ENCODE measurements at places on chromosomes 7 and 10.

DNA sequence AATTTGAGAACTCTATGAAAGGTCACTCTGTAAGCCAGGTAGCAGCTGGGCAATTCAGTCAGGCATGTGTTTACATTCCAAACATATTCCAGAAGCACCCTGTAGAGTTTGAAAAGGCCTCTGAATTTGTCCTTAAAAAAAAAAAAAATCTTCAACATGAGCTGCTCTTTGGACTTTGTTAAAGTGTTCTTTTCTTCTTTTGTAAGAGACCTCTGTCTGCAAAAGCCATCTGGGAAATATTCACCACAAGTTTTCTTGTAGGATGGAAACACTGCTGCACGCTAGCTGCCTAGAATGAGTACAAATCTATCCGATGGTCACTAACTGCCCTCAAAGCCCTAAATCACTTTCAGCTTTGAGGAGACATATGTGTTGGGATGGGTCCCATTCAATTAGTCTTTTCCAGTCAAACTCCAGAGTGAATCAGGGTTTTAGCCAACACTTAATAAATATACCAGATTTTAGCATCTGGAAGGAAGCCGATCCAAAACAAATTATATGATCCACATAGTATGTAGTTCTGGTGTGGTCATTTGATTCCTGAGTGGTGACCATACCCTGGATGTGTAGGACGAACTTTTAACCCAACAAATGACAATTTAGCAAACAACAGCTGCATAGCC is 85.9 kb downstream of the CD36 start:
- no peak for DNase-seq

DNA sequence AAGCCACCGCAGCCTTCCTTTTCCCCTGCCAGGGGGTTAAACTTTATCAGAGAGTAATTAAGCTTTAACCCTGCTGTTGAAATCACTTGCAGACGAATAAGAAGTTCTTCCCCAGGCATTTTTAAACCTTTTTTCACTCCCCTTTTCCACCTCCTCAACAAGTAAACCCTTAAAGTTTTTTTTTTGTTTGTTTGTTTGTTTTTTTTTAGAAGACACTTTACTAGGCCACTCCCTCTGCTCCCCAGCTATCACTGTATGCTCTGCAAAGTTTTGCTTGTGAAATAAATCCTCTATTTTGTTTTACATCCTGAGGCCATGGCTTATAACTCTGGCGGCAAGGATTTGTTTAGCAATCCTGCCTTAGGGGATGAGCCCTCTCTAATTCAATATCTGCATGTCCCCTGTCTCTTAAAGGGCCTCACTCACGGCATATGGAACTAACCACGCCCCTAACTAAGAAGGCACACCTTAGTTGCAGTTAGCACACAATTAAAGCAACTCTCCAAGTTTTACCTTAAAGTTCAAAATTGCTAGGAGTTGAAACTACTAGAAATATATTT is 1354.7 kb upstream of the LRRTM3 start:
- DNase-seq: no peak

DNA sequence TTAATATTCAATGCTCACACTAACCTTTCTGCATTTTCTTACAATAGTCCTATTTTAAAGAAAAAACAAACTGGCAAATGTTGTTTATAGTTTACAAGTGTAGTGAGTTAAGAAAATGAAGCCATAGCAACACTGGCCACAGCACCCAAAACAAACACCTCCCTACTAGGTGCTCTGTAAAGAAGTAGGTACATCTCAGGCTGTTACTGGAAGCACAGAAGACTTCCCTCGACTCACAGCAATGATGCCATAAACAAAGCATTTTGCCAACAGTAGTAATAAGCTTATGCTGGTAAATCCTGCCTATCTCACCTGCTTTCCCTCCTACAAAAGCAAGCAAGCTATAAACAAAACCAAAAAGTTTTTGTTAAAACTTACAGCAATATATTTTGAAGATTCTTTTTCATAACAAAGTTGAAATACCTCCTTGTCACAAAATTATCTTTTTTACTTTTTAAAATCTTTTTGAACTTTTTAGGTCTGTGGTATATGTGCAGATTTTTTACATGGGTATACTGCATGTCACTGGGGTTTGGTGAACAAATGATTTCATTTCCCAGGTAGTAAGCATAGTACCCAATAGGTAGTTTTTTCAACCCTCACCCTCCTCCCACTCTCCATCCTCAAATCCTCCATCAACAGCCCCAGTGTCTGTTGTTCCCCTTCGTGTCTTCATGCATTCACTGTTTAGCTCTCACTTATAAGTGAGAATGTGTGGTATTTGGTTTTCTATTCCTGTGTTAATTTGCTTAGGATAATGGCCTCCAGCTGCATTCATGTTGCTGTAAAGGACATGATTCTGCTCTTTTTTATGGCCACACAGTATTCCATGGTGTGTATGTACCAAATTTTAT is 28.4 kb downstream of the COA1 start:
- no peak for DNase-seq

DNA sequence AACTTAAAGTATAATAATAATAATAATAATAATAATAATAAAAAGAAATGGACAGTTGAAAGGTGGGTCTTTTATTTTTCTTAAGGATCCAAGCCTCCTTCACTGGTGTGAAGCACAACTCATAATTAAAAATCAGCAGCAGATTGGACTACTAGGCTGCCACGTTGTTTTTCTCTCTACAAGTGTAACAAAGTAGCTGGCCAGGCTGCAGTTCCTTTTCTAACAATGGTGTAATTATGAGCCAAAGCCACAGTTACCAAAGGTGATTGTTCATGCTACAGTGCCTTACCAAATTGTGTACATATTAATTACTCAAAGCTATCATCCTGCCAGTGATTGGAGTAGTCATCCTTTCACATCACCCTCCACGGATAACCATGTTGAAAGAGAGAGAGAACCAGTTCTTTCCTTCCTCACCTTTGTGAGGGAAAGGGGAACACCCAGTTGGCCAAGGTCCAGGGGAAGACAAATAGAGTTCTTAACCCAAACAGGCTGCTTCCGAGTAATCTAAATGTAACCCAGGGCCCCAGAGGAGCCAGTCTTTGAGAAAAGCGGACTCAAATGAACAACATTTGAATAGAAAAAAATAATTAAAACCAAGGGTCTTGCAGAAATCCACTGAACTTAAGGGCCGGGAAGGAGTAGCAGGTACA is 86.3 kb upstream of the NPS start:
- no peak for DNase-seq

DNA sequence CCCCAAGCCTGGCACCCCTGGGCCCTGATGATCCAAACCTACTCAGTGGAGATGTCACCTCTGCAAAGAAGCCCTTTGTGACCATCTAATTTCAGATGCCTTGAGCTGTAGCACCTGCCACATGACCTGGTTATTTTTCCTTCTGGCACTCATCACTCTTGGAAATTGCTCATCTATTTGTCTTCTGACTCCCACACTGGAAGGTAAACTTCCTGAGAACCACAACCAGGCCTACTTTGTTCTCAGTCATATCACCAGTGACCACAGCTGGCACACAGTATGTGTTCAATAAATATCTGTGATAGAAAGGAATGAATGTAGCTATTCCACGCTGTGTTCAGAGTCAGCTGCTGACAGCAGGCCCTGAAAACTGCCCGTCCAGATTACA is 97.1 kb downstream of the SH3PXD2A start:
- no peak for DNase-seq

DNA sequence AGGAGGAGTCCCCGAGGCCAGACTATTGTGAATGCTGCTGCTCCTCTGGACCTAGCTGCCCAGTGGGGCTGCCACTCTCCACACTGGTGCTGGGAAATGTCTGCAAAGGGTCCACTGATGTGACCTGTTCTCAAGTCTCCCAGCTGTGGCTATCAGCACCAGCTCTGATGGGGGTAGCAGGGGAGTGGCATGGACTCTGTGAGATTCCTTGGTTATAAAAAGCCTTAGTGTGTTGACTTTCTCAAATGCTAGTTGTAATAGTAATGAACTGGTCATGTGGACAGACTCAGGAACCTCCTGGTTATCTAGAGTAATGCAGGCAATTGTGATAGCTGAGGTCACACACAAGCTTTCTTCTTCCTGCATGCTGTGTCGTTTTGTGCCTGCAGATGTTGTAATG is 34.1 kb upstream of the ARMC3 start:
- no peak for DNase-seq

DNA sequence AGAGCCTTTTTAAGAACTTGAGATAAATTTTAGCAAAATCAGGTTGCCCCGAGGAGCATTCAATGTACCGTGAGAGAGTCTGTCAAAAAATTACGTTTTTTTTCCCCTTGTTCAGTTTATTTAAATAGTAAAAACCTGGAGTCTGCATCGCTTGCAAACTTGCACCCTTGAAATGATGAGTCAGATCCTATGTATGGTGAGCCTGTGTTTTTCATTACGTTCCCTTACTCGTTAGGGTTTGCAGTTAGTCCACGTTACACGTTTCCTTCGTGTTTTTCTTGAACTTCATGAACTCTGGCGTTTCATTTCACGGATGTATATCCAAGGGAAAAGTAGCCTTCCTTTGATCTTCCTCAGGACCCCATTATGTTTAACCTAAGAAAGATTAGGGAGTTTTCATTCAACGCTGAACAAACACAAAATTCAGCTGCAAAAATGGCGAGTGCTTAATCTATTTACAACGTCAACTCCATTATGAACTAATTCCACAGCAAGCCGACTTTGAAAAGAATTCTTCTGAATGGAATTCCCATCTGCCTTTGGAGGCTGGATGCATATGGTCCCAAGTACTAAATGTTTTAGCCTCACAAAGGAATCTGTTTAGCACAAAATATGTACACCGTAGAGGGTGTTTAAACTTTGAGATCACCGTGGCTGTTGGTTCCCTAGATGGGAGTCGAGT is 182.4 kb downstream of the MYOF start:
- no peak for DNase-seq

- no peak for DNase-seq
These were observed 33.9 kb downstream of the EBLN1 start for GRCh38 chr10:22183771-22184461.

GRCh38 chr7:17713584-17713983 is 226.7 kb downstream of the SNX13 start:
- DNase-seq: no peak

DNA sequence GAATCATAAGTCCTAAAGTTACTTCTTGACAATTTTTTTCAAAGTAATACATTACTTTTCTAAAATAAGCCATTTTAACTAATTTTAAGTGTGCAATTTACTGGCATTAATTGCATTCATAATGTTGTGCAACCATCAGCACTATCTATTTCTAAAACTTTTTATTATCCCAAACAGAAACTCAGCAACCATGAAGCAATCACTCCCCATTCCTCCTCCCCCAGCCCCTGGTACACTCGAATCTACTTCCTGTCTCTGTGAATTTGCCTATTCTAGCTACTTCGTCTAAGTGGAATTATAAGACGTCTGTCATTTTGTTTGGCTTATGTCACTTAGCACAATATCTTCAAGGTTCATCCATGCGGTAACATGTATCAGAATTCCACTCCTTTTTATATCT is 84.9 kb downstream of the MKX start:
- DNase-seq: no peak

DNA sequence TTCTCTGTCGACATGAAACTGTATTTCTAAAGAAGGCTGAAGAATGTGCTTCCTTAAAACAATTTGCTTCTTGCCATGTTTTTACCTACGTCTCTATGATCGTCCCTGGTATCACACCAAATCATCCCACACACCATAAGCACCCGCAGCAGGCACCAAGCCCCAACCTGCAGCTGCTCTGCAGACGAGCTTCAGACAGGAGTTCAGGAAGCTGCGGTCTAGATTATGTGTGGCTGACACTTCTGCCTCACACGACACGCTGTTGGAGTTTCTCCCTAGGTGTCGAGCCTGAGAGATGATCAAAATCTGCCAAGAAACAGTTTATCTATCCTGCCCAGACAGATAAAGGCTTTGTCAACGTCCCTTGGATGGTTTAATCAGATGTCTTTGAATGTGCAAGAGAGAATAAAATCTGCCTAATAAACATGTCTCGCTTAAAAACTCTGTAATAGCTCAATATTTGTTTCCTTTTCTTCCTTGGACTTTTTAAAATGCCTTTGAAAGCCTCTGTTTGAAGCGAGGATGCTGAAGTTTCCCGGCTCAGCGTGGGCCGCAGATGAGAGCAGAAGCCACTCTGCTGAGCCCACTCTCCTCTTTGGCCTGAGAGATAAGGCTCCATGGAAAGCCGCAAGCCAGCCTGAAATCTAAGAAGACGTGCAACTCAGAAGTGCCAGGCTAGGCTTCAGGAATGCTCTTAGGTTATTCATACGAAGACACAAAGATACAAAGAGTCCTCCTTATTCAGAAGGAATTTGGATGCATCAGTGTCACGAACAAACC is 158.3 kb upstream of the PFKP start:
- peak; percentile 5 for DNase-seq

- DNase-seq: peak; percentile 6
These were observed 694 bp downstream of the C10orf62 start for GRCh38 chr10:97590082-97590747.

DNA sequence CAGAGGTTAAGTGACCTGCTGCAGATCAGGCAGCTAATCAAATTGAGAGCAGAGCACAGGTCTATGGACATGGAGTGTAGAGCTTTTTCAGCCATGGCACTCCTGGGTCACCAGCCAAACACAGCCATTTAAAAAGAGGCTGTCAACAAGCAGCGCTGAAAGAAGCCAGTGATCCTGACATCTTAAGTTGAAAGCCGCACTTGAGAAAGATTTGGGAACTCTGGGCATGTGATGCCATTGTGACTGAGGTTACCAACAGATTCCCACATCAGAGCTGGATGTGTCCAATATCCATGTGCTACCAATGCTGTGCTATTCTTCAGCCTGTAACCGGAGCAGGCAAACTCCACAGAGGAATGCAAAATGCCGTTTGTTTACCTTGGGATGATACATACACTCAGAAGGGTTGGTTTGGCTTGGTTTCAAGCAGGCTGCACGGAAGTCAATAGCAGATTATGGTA is 56.2 kb upstream of the ABLIM1 start:
- no peak for DNase-seq

- DNase-seq: no peak
These were observed 164.2 kb upstream of the ITGB1 start for GRCh38 chr10:33122014-33122809.

DNA sequence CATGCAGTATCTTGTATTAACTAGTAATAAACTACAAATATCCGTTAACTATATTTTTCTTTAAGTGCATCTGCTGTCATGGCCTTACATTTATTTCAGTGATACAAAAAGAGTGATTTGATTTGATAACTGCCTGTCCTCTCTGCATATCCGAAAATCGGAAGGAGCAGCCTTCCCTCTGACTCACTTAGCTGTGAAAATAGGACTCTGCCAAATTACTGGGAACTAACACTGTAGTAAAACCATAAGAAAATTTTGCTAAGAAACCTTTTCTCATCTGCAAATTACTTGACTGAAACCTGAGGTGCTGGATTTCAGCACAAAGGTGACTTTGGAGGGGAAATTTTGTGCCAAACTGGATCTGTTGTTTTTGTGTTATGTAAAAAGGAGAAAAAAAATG is 176.6 kb upstream of the MKLN1 start:
- no peak for DNase-seq

GRCh38 chr10:106863549-106863948 is 301.0 kb downstream of the SORCS1 start:
- no peak for DNase-seq

GRCh38 chr10:29244978-29245377 is 43.9 kb upstream of the LYZL1 start:
- no peak for DNase-seq

GRCh38 chr7:128672927-128673517 is 930 bp downstream of the GARIN1A start:
- DNase-seq: peak; percentile 18
